MV-4-11 (cell line): ENCODE measurements at places on chromosomes 2 and 18.
A peak's percentile ranks its signal among the peaks of the same experiment; 100 is the strongest.

GRCh38 chr18:36628435-36629137 is 200.2 kb downstream of the TPGS2 start:
- no peak for DNase-seq

DNA sequence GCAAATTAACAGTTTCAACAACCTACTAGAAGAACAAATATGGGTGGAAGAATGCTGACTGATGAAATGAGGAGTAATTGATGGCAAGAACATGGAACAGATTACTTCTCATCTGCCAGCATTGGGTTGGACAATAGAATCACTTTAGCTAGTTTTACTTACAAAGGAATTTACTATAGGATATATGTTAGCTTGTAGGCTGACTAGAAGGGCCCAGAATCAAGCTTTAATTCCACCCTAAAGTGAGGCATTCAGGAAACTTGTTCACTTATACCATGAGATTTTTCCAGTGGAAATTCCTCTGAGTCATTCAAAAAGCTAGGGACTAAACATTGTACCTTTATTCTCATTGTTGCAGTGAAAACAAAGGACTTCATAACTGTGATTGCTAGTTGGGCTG is 5.0 kb upstream of the ZSWIM2 start:
- no peak for DNase-seq

GRCh38 chr18:49076654-49077166 is 125.9 kb upstream of the SMAD7 start:
- no peak for DNase-seq

DNA sequence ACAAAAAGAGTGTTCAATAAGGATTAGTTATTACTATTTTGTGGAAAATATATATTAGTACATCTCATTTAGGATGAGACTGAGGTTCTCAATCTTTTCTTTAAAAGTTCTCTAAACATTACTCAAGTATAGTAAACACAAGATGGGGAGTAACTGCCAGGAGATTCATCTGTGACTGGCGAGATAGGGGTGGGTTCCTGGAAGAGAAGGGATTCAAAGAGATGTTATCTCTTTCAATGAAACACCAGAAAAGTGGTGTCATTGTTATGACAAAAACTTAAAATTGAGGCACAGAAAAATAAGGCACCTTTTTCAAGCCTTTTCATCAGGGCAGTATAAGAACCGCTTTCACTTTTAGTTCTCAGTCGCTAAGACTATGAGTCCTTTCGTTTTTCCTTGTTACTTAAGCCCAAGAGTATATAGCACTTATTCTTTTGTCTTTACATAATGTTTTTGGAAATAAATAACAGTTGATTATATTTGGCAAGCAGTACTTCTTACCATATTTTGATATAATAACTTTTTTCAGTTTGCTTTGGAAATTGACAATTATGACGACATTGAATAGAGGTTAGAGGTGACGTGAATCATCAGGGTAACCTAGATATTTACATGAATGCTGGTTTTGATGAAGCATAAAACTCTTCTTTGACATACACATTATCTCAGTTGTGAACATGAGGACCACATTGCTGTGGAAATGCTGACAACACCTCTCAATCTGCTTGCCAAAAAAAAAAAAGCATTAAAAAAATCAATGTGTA is 393.9 kb upstream of the TCF4 start:
- DNase-seq: no peak

DNA sequence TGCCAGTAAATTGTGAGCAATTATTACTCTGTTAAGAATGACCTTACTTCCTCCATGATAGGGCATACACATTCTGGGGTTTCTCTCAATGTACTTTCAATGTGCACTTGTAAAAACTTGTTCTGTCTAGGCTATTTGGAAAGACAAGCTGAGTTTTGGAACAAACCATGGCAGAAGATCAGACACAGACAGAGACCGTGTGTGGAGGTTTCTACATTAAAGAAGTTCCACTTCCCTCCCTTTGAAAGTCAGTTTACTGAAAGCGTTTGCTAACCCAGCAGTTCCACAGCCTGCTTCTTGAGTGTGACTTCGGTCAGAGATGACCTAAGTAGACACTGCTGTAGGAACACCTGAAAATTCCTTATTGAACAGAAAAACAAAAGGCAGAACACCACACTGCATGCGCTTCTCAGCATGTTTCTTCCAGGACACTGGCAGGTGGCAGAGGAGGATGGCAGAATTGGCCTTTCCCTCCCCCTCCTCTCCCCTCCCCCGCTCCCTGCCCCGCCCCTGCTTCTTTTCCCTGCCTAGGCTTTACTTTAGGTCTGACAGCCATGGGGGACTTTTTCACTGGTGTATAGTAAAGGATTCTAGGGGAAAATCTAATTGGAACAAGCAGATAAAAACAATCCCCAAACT is 109.8 kb downstream of the NOL10 start:
- DNase-seq: peak; percentile 69

DNA sequence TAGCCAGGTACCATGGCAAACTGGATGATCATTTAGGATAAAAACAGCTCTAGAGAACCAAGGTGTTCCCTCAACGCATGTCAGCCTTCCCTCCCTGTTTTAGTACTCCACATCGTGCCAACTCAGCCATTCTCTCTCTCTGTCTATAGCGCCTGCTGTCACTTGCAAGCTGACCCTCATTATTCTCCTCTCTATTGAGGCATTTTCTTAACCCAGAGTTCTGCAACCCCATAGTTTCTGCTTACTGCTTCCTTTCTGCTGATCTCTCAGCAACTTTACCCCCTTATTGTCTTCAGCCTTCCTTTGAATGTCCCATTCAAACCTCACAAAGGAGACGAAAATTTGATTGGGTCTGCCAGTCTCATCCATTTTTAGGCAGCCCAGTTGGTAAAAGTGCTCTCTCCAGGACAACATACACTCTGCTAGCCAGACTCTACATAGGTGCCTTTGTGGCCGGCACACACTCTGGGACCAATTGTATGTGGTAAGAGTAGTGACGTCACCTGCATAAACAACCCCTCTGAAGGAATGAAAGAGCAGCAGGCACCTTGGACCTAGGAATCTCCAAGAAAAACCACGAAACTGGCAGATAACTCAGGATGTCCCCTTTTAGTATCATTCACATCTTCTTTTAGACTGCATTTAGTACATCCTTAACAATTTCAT is 367.2 kb upstream of the KCNH7 start:
- no peak for DNase-seq

- DNase-seq: peak; percentile 63
Measured at GRCh38 chr2:84654414-84654813, 138.1 kb downstream of the DNAH6 start.

DNA sequence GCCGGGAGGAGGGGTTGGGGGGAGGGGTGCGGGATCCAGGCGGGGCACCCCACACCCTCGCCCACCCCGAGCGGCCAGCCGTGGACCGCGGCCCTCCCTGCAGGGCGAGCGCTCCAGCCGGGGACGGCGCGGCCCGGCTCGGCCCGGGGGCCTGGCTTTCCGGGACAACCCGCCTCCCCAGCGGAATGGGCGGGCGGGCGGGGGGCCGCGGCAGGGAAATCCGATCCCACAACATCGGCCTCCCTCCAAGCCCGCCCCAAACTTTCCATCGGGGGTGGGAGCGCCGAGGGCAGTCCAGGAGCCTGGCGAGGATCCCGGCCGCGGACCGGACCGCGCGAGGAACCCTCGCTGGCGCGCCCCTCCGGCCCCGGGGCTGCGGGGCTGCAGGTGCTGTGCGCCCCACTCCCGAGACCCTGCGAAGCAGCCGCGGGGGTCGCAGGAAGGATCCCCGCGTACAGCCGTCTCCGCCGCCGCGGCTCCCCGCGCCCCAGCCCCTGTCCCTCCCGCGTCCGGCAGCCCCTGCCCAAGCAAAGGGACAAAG is 529 bp downstream of the SEMA4C start:
- no peak for DNase-seq

DNA sequence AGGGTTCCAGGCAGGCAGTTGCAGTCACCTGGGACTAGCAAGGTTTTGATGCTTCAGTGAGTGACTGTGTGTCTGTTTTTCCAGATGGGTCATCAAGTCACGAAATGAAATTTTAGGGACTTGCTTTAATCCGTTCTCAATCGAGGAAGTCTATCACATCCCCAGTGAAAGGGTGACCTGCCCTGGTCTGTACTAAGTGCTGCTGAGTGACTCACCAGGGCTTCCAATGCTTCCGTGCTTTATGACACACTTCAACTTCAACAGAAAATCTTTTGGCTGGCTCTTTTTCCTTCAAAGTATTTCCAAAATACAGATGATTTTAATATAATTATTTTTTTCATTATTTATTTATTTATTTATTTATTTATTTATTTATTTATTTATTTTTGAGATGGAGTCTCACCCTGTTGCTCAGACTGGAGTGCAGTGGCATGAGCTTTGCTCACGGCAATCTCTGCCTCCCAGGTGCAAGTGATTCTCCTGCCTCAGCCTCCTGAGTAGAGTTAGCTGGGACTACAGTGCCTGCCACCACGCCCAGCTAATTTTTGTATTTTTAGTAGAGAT is 18.4 kb downstream of the TFCP2L1 start:
- no peak for DNase-seq

DNA sequence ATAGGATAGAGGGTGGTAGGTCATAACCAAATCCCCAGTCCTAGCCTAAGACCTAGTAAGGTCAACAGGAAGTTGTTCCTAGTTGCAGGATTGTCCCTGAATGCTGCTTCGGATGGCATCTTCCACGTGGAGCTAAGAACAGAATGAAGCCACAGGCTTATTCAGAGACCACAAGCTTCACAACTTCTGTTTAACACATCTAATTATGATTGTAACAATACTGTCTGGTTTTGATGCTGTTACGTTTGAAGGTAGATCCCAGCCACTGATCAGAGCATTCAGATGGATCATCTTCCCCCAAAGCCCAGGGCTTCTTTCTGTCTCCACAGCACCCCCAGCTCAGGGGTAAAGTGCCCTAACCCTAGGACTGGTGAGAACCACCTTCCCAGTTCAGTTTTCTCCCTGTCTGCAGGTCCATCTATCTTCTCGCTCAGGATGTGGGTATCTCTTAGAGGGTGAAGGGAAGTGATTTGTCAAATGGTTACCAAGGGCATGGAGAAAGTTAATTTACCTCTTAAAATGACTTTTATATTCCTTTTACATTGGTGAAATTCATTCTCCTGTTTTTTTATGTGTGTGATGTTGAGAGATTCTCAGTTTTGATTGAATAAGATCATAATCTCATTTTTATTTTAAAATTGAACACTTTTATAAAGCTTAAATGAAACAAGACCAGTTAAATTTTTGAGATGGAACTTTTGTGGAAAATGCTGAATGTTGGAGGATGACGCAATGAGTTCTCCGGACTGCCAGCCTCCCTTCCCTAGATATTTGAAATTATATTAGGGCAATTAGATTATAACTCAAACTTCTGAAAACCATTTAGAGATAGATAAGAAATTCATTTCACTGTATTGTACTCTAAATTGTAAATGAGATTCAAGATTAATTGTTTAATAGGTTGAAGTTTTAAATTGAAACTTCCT is 66.5 kb downstream of the RHBDD1 start:
- no peak for DNase-seq
